NK-92 treated with Interleukin-12 subunit alpha and Interleukin-12 subunit beta, amount 100 ng/mL, for 24 hours (cell line): ENCODE measurements at places on chromosomes 11 and 22.

DNA sequence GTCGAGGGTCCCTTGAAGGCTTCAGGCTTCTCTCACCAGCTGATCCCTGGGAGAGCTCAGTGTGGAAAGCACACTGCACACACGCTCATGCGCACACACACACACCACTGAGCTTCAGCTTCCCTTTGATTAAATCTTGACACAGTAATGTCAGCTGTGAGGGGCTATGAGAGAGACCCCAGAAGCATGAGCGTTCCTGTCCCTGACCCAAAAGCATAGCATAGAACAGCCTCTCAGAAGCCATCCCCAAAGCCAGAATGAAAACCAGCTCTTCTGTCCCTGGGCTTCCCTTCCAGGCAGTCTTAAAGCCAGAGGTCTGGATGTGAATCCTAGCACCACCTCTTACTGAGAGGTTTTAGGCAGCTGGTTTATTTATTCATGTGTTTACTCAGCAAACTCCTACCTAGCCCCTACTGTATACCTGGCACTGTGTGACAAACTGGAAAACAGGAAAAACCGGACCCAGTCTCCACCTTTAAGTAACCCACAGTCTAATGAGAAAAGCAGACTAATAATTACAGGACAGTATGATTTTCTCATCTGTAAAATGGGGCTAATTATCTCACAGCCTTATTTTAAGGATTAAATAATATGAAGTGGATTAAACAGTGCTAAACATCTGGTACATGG, 15.9 kb downstream of the GALNT18 start:
- no peak for DNase-seq

DNA sequence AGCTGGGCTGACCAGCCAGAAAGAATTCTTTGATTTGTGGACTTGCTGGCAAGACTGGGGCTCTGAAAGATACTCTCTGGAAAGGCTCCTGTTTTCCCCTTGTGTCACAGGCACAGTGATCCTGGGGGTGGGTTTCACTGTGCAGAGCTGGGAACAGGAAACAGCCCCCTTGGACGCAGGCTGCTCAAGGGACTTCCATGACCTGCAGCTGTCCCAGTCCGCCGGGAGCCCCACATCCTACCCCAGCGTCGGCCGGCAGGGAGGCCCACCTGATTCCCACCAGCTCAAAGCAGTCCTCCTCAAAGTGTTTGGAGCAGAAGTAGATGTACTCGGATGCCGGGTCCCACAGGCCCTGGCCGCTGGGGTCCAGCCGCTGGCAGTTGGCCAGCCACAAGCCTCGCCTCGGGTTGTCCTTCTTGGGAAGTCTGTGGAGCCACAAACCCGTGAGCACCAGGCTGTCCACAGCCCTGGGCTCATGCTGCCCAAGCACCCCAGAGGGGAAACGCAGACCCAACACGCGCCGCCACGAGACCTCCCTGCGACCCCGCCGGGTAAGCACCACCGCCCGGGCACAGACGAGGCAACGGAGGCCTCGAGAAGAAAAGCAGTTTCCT, 824 bp downstream of the THAP7 start:
- DNase-seq: no peak

DNA sequence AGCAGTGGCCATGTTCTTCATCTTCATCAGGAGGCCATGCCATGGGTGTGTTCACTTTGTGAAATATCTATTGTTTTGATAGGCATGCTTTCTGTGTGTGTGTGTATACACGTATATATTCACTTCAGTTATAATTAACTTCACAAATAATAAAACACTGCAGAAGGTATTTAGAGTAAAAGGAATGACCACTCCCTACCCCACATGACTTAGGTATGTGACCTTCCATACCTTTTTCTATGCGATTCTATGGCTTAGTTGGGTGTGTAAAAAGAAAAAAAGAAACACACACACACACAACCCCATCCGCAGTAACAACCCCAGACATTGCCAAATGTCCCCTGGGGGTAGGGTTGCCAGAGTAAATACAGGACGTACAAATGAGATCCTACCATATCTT, 72.0 kb downstream of the CYTH4 start:
- DNase-seq: no peak

DNA sequence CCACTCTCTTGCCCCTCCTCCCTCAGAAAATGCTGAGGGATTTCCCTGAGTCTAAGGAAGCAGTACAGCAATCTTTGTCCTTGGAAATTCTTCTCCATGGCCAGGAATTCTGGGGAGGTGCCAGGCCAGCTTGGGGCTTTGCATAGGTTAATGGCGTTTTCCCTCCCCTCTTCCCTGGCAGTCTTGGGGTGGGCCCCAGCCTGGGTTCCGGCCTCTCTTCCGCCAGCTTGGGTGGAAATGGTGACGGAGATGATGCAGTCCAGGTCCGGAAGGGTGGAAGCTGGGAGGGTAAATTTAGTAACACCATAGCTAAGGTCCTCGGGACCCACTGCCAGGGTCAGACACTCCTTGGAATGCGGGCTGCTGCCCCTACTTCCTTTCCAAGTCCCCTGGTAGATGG, 5.0 kb downstream of the PHLDB1 start:
- DNase-seq: no peak

DNA sequence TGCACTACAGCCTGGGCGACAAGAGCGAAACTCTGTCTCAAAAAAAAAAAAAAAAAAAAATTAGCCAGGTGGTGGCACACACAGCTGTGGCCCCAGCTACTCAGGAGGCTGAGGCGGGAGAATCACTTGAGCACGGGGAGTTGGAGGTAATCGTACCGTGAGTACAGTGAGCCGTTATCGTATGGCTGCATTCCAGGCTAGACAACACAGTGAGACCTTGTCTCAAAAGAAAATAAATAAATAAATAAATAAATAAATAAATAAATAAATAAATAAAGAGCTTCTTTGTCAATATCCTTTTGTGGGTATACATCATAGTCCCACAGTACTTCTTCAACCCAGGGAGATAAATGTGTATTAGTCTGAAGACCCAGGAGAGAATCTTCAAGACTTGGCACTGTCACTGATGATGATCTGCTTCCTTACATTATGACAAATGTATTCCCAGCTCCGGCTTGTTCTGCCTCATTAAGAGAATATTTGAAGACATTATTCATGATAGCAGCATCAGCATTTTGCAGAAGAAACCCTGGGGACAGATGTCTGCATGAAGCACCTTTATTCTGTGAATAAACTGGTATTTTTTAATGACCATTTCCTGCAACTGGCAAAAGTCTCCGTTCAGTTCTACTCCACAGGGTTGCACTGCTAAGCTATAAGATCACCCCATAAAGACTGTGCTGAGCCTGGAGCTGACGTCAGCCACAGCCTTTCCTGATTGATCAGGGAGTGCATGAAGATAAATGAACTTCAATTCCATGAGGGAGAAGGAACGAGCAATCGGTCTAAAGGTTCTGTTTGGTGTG, 1.6 kb upstream of the ACY3 start:
- no peak for DNase-seq

DNA sequence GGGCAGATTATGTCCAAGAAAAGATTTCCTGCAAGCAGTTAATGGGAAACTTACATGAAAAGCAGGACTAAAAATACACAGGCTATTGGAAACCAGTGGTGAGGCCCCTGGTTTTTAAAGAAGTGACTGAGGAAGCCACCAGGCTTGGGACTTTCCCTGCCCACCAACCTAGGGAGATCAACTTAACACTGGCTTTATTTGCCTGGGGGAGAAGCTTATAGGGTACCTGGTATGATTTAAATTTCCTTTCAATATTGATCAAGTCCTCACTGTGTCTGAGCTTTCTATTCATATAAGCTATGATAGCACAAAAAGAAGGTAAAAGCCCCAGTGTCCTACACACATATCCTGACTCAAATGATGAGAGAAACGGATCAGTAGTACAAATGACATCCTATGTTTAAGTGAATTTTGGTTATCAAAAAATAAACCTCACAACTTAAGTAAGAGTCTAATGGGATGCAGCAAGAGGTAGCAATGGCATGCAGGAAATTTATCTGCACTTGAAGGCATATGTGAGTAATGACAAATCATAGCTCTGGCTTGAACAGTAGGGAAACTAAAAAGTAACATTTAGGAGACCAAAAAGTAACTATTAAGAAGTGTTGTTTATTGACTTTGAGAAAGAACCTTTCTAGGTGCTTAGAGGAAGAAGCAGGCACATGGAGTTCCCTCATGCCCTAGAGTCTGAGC, 85.3 kb downstream of the GAB2 start:
- DNase-seq: no peak

DNA sequence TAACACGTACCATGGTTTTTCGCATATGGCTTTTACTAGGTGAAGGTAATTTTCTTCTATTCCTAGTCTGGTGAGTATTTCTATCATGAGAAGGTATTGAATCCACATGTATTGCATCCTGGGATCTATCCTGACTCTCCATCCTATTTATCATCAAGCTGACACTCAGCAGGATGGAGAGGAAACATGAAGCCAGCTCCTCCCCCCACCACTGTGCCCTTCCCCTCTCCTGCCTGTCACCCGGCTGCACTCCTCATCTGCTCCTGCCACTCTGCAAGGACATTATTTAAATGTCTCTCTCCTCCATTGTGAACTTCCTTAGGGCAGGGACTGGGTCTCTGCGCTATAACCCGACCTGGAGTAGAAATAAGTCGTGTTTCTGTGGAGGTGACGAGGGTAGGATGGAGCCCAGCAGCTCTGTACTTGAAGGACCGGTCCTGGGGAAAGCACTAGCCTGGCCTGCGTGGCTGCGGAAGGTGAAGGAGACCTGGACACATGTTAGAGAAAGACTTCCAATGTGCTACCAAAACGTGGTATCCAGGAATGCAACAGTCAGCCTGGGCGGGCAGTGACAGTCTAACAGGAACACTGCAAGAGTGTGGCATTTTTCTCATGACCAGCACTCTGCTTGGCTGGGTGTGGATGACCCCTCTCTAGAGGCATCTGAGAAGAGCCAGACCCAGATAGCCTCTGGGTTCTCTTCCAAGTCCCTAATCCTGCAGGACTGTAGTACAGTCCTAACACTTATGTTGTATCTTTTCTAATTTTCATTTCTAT, 111.2 kb downstream of the MICAL3 start:
- DNase-seq: no peak

- DNase-seq: no peak
Observed at GRCh38 chr11:33900159-33900840, 8.4 kb upstream of the LMO2 start.

- DNase-seq: no peak
Observed at GRCh38 chr11:1670905-1671371, 26.1 kb upstream of the KRTAP5-6 start.

DNA sequence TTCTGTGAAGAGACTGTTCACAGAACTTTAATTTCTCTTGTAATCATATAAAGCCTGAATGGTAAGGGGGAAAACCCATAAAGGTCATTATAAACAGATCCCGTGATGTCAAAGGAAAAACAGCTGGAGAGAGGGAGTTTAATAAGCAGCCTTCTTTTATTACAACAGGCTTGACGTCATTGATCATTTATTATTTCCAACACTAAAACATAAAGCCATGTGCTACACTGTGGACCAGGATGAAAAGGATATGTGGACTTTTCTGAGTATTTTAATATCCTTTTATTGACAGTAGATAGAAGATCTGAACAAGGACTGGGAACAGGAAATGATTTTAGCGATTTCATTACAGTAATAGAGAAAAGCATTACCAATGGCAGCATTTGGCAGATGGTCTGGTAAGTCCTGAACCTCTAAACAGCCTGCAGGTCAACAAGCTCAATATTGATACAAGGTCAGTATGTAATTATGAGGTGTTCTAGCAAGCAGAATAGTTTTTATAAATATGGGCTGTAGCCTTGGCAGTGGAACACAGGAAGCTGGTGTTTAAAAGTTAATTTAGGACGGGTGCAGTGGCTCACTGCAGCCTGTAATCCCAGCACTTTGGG, 25.1 kb upstream of the TPH1 start:
- no peak for DNase-seq

GRCh38 chr11:120714438-120714837, 202.9 kb downstream of the GRIK4 start:
- no peak for DNase-seq

DNA sequence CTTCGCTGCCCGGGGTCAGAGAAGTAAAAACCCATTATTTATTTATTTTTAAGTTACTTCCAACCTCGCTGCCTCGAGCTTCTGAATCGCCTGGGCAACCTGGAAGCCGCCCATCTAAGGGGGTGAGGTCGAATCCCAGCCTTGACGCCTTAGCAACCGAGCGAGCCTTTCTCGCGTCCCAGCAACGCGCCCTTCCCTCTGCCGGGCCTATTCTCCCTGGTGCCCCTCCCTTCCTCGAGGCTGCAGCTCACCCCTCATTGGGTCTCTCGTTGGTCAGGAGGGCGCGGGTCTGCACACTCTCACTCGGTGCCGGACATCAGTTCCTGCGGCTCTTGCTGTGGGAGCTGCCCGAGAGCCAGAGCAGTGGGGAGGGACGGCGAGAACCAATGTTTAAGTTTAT, at the start of gene CCDC81:
Gene CCDC81, plus strand, starts transcription at position 302 of the 400 bp plus-strand sequence. CDS start 277 bp downstream, outside the sequence.
- no peak for DNase-seq

- no peak for DNase-seq
Observed at GRCh38 chr11:120632579-120632978, 121.0 kb downstream of the GRIK4 start.

DNA sequence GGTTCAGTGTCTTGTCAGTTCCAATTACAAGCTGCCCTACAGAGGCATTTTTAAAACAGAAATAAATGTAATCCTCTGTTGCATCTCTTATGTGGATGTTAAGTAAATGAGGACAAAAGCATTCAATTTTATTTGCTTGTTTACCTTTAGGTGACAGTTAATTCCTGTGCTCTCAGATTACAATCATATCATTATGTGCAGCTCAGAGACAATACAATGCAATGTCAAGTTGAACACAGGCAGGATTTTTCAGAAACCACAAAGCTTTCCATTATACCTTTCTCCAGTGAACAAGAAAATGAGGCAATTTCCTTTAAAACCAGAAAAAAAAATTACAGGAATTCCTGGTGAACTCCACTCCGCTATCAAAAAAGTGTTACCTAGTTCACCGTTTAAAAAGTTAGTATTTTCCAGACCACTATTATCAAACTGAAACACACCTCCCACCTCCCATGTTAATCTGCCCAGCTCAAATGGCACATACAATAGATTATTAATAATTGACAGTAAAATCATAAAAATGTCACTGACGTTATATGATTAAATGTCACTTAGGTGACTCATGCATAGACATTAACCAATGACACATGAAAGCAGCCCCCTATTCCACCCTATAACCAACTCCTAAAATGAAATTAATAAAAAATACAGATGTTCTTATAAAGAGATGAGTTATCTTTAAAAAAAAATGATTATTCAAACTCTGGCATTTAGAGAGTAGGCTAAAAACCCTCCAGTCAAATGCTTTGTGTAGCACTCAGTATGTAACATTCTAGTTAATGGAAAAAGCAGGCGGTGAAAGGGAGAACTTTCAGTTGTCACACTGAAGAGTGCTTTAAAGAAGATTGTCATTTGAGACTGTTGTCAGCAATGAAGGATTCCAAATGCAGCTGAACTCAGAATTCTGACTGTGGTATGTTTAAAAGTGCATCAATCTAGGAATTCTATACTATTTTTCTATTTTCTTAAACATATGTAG, 98.6 kb downstream of the MUC15 start:
- no peak for DNase-seq

- DNase-seq: no peak
Observed at GRCh38 chr11:133509924-133510697, 22.2 kb downstream of the OPCML start.
